Stimulated activated CD4-positive, alpha-beta T cell treated with anti-CD3 and anti-CD28 coated beads, Interleukin-4, amount 100 ng/mL, for 4 hours (primary cell): ENCODE measurements at places on chromosomes 16 and 17.

DNA sequence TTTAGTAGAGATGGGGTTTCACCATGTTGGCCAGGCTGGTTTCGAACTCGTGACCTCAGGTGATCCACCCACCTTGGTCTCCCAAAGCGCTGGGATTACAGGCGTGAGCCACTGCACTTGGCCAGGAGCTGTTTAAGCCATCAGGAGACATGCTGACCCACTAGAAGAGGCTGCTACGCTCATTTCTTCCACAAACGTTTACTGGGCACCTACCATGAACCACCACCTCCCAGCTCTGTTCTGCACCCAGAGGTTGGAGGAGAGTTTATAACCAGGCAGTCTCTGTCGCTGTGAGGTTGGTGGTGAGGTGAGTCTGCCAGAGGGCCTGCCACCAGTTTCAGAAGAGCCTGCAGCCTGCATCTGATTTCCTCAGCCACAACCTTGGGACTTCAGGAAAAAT, 51.8 kb downstream of the SF3B3 start:
- no peak for DNase-seq

DNA sequence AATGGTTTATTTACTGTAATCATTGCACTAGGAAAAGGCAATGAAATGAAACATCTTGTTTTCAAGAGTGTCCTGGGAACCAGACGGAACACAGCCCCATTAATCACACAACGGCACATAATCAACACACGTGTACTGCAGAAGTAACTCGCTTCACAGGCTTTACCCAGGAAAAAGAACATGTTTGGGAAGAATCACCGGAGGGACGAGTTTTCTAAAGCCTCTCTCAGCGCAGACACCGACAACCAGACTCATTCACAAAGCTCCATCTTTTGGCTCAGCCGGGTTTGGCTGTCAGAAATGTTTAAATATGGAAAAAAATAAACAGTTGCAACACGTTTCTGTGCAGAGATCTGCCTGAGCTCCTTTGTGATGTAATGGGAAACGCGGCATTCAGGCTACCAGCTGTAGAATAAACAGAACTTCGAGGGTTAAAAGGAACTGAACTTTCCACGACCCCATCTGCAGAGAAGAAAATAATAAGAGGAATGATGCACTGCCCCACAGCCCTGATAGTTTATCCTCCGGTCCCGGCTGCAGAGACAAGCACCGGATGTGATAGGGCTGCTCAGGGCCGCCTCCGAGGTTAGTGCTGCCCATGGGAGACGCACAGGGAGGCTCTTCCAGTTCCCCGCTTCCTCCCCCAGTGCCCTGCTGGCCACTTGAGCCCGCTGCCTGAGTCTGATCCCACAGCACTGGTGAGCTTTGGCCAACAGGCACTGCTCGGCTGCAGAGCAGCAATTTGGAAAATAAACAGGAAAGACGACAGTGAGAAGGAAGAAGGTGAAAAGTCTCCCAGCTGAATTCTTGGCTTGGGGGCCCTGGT, 119.8 kb downstream of the HIC1 start:
- no peak for DNase-seq

DNA sequence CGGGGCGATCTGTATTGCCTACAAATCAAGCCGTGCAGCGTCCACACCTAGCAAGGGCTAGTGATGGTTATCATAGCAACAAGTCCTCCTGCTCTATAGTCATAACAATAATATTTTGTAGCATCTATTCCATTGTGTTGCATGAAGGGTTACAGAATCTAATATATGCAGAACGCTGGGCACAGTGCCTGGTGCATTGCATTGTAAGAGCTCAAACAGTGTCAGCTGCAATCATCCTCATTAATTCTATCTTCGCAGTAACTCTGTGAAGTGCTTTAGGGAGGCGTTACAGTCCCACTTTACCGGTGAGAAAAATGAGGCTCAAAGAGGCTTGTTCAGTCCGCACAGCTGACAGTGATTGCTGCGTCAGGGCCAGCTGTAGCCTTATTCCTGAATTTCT, 149.4 kb downstream of the RBFOX1 start:
- DNase-seq = no peak

DNA sequence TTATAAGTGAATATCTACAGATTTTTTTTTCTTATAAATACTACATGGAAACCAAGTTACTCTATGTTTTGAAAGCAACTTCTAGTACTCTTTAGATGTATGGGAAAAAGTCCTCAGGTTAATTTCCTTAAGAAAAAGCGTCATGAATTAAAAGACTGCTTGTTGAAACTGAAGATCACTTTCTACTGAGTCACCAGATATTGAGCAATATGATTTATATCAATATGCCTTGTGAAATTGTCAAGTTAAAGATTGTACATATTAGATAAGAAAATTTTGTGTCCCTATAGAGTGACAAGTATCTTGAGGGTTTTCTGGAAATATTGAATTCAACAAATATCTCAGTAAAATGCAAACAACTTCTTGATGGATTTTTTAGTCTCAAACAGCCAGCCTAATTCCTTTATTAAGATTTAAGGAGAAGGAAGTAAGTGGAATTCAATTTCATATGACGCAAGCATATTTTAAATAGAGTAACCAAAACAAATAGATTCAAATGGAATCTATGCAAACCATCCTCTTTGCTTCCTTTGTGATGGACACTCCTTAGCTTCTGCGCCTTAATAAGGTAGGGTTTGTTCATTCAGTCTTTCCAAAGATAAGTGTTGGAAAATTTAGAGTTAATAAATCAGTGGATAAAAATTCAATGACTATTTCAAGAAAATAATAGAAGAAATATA, 16.6 kb downstream of the KRT12 start:
- no peak for DNase-seq

- no peak for DNase-seq
Observed at GRCh38 chr17:2903193-2903974, 107.1 kb downstream of the RAP1GAP2 start.

GRCh38 chr17:46151762-46152161, 41.5 kb downstream of the KANSL1 start:
- no peak for DNase-seq

DNA sequence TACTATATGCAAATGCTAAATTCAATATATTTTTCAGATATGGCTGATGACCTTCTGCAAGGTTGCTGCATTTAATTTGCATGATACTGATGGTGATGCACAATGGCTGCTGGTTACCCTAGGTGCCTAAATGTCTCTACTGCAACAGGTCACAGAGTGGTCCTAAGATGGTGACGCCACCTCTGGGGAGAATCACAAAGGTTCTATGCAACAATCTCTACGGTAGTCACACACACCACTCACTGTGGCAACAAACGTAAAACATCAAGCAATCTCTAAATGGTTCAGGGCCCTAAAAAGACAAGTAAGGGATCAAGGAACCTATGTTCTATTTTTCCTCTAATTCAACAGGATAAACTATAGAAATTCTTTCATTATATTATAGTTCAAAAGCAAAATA, 293.3 kb downstream of the CEP112 start:
- no peak for DNase-seq

DNA sequence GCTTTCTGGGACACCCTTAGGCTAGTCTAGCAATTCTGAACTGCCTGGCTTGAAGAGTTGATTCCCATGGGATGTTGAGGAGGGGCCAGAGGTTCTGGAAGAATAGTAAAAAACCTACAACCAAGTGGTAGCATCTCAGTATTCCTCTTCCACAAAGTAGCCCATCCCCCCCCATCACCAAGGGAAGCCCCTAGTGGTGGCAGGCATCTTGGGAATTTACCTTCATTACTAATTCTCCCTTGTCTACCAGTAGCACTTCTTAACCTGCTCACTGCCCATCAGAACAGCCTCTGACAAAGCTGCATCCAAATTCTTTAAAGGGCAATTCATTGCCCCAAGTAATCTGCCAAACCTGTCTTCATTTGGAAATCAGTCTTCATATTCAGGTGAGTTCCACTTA, 12.8 kb upstream of the RAB11FIP4 start:
- DNase-seq = no peak
